Activated T-helper 1 cell treated with anti-CD3 and anti-CD28 coated beads, Interleukin-2, amount 50 U/mL, for 16 hours (primary cell): ENCODE measurements at places on chromosomes 3 and 15.

GRCh38 chr15:72197041-72197459 is 537 bp downstream of the GRAMD2A start:
- DNase-seq: no peak

GRCh38 chr15:45732662-45733061 is 97.8 kb downstream of the SQOR start:
- DNase-seq: no peak

DNA sequence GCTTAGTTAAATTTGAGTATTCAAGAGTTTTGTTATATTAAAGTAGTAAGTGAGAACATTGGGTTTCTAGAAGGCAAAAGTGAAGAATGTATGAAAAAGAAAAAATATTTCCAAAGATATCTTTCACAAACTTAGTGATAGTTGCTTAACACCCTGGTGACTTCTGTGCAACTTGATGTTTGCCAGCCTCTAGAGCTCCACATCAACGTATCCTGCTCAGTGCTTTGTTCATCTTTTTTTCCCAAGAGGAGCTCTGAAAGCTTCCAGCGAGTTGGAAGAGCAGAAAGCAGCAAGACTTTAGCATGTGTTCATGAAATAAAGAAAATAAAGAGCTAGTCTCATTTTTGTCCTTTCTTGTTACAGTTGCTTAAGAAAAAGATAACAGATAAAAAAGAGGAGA is 225.5 kb downstream of the GRM7 start:
- DNase-seq: no peak

DNA sequence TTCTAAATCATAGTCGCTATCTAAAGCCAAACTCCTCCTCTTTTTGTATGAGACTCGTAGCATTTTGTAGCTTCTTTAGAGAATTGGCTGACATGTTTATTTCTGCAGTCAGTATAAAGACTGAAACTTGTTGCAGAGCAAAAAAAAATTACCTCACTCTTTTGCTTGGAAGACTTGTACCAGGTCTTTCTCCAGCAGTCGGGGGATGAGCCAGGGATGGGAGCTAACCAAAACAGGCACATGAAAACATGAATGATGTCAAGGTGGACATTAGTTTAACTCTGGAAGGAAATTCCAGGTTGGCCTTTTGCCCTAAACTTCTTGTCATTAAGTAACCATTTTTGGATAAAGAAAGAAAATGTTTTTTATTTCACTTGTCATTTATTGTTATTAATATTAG is 47.0 kb upstream of the SCAANT1 start:
- DNase-seq: no peak

DNA sequence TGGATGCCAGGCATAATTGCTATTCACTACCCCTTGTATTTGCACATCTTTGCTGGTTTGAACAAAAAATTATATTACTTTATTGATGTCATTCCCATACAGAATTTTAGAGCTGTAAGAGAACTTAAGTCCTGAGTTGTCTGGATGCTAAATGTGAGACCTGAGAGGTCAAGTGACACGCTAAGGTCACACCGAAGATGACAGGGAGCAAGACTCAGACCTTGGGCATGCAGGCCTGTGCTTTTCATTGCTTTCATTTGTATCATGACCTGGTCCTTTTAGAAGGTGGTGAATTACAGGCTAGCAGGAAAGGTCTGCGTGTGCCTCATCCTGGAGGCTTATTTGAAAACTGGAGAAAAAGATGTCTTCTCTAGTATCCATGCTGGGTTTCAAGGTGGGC is 312.0 kb upstream of the RASGRP1 start:
- DNase-seq: no peak
